ENCODE measurements at places on chromosomes 6 and 20.
A peak's percentile ranks its signal among the peaks of the same experiment; 100 is the strongest.

DNA sequence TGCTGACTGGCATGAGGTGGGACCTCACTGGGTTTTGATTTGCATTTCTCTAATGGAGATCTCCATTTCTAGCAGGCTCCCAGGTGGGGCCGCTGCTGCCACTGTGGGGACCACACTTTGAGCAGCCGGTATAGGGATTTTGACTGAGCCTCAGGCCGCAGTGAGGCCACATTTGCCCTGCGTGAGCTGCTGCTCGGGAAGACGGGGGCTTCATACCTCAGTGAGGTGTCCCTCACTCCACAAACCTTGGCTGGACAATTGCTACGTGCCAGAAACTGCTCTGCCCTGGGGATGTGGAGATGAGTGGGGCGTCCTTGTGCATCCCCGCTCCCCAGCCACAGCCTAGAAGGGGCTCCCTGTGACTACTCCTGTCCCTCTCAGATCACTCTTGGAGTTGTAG is 134.3 kb downstream of the ANKRD60 start:
- DNase-seq: no peak

DNA sequence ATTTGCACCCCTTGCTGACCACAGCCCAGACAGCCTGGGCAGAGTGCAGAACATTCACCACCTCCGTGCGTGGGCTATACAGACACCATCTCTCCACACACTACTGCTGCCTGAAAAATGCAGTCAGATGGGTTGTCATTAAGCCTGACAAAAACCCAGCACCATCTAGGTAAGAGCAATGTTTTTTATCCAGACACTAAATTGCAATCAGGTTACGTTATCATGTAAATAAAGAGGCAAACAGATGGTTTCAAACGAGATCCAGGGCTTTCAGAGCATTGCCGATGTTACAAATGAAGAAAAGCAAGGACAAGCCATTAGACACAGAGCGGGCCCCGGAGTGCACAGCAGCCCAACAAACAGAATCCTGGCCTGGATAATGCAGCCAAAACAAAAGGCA is 269.6 kb downstream of the PKHD1 start:
- no peak for DNase-seq

GRCh38 chr6:15421945-15422733 is 176.3 kb downstream of the JARID2 start:
- no peak for DNase-seq

DNA sequence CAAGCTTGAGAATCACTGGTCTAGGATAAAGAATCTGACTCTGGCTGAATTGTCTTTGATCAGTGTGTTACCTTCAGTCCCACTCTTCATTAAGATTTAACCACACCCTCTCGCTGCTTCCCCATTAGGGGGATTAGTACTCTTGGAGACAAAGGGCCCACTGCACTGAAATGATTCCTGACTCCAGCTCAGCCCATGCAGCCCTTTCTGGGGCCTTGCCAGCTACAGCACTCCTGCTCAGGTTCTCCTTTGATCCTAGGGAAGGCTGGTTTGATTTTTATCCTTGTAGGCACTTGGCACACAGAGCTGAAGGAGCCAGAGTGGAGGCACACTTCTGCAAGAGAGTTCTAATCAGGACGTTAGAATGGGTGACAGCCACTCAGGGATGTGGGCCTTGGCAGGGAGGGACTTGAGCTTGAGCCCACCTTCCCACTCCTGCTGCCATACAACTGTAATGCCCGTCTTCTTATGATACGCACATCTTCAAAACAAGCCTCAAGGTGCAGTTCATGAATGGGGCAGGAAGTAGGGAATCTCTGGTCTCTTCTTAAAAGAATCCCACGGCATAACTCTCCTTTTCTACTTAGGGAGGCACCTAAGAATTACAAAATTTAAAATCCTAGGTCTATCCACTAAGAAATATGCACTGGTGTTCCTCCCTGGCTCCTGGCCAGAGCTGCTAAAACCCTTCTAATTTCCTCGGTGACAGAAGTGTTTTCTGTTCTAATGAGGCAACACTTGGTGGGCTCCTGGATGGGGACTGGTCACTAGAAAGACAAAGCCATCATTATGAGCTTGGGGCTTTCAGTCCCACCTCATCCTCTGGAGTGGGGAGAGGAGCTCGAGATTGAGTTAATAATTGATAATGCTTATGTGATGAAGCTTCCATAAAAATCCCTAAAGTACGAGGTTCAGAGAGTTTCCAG is 1.5 kb upstream of the SLA2 start:
- DNase-seq: no peak

DNA sequence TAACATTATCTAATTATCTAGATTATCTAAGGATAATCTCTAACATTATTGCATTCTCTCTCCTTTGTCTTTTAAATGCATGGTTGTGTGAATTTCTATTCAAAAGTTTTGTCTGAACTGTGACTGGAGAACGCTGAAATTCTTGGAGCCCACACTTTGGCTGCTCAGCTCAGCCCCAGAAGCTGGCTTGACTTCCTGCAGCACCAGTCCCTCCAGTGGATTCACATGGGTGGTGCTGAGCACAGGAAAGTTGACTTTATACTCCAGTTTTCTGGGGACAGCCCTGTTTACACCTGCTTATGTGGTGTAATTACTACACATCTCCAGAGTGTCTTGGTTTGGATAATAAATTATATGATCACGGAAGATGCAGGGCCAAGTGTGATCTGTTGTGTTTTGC is 255.1 kb upstream of the NOX3 start:
- DNase-seq: no peak

DNA sequence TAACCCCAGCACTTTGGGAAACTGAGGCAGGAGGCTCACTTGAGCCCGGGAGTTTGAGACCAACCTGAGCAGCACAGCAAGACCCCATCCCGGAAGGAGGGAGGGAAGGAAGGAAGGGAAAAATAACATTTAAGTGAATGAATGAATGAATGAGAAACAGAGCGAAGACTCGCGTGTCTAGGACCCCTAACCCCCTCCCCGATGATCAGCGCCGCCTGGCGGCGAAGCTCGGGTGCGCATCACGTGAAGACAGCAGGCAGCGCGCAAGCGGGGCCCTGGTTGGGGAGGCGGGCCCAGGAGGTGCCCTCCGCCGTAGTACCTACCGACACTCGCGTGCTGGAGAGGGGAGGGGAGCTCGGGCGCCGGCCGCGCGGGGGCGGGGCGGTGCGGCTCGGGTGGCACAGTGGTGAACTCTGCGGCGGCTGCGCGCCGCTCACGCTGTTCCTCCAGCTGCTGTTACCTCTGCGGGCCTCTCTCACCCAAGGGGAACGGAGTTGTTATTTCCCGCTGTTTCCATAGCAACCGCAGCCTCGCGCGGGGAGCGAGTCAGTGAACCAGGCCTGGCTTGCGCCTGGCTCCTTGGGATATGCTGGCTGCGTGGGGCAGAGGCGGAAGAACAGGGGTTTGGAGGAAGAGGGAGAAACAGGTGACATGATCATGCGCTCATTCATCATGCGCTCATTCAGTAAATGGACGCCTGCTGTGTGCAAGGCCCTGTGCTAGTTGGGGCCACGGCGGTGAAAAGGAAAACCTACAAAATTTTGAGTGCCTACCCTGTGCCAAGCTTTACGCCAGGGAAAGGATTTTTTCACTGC is 2.0 kb upstream of the DCDC2 start:
- DNase-seq: peak; percentile 61

- DNase-seq: peak; percentile 62
These were observed 2.0 kb downstream of the MYB start for GRCh38 chr6:135183002-135183531.

DNA sequence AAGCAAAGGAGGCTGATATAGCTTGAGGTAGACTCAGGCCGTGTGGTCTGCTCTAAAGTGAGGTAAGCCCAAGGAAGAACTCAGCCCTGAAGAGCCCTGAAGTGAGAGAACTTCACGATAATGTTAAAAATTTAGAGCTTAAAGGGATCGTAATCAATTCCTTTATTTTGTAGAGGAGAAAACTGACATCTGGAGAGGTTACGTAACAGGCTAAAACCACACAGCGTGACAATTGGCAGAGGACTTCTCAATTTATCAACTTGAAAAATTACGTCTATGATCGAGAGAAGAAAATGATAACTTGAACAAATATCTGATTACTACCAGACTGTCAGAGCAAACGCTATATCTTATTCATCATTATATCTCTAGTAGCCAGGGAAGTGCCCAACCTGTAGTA is 121.8 kb upstream of the FOXO3 start:
- DNase-seq: no peak

- no peak for DNase-seq
These were observed 25.4 kb upstream of the CNKSR3 start for GRCh38 chr6:154535851-154536250.

DNA sequence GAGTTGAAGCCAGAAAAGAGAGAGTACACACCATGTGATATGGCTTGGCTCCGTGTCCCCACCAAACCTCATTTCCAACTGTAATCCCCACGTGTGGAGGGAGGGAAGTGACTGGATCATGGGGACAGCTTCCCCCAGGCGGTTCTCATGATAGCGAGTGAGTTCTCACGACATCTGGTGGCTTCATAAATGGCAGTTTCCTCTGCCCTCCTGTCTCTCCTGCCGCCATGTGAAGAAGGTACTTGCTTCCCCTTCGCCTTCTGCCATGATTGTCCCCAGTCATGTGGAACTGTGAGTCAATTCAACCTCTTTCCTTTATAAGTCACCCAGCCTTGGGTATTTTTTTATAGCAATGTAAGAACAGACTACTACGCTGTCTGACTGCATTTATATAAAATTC is 40.3 kb downstream of the TAF4 start:
- no peak for DNase-seq

DNA sequence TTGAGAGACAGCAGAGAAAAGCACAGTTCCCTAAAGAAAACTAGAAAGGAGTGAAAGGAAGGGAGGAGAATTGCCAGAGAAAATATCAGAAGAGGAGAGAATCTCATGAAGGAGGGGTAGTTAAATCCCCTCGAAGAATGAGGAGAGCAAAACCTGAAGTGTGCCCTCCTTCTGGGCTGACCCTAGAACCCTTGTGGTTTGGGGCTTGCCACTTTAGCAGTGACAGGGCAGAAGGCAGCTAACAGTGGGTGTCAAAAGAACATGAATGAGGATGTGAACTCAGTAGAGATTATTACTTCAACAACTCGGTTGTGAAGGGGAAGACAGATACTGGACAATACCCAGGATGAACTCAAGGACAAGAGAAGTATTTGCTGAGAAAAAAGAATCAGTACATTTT is 73.6 kb downstream of the RALGAPA2 start:
- no peak for DNase-seq

DNA sequence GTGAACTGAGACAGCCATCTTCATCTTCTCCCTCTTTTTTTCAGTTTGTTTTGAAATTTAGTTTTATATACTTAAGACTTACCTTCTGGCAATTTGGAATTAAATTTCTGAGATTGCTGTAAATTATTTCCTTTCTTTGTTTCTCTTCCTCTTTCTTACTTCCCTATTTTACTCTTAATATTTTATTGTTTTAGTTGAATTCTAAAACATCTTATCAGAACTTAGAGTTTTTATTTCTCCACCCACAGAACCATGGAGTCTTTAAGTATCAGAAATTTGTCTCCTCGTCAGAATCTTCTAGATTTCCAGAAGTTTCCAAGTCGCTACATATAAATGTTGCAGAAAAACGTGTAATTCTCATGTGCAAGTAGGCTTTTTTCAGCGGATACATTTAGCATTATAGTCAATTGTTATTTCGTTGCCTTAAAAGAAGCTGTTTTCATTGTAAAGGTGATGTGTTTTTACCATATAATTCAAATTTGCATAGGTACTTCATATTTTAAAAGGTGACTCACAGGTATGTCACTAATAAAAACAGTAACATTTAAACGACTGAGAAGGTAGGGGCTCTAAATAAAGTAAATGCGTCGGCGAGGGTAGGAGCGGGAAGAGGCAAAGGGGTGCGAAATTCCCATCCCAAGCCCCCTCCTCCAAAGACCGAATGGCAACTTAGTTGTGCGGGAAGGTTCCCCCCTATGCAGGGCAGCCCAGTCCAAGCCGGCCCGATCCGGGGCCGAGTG is 866 bp upstream of the MYO6 start:
- DNase-seq: no peak

DNA sequence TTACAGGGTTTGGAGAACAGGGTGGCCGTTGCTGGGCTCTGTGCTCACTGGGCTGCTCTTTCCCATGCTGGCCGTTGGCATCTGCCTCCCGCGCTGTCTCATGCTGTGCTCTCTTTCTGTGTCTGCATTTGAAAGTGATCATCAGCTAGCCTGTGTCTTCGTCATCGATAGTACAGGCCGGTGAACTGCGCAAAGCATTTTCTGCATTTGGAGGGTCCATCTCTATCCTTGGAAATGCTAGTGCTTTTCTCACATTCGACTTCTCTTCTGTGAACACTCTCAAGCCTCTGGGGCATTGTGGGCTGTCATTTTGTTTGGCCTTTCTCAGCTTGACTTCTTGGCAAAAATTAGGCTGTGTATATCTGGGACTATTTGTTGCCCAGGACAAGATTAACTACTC is 6.8 kb upstream of the SNHG17 start:
- DNase-seq: no peak

DNA sequence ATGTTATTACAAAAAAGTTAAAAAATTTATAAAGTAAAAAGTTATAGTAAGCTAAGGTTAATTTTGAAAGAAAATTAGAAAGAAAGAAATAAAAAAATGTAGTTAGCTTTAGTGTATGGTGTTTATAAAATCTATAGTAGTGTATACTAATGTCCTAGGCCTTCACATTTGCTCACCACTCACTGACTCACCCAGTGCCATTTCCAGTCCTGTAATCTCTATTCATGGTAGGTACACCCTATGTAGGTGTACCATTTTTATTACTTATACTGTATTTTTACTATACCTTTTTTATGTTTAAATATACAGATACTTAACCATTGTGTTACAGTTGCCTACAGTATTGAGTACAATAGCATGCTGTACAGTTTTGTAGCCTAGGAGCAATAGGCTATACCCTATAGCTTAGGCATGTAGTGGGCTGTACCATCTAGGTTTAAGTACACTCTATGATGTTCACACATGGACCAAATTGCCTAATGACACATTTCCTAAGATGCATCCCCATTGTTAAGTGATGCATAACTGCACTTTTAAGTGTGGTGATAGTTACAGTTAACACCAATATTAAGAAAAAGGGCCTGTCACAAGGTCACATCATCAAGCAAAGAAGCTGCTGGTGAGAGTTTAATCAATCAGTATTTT is 8.0 kb downstream of the CD2AP start:
- DNase-seq: no peak

- no peak for DNase-seq
These were observed 268.4 kb downstream of the KCNQ5 start for GRCh38 chr6:72890233-72890632.

DNA sequence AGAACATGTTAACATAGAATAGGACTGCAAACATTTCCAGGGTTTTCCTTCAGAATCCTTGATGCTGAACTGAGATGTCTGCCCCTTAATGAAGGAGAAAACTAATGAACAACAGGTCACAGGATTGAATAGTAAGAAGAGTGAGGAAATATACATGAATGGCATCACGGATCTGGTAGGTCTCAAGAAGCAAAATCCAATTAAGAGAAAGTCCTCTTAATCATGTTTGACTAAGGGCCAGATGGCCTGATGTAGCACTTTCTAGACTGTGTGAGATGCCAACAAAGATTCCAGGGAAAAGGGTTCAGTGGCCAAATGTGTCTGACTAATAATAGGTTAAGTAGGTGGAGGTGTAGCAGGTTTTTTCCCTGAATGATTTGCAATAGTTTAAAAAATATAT is 13.7 kb upstream of the SHPRH start:
- DNase-seq: no peak

GRCh38 chr6:149463781-149464180 is 21.0 kb downstream of the ZC3H12D start:
- no peak for DNase-seq

GRCh38 chr20:43198607-43199006 is 8.9 kb upstream of the PTPRT start:
- DNase-seq: no peak

GRCh38 chr6:256169-256568 is 36.1 kb upstream of the DUSP22 start:
- no peak for DNase-seq

- no peak for DNase-seq
These were observed 9.0 kb downstream of the MYLK4 start for GRCh38 chr6:2741756-2742155.

Data from stimulated activated CD8-positive, alpha-beta memory T cell treated with anti-CD3 and anti-CD28 coated beads, Interleukin-7, amount 100 ng/mL, for 4 hours (primary cell).